BJ (cell line): ENCODE measurements at places on chromosomes 12 and 14.

GRCh38 chr14:20836668-20837338, 34.2 kb upstream of the RNASE1 start:
- no peak for DNase-seq

DNA sequence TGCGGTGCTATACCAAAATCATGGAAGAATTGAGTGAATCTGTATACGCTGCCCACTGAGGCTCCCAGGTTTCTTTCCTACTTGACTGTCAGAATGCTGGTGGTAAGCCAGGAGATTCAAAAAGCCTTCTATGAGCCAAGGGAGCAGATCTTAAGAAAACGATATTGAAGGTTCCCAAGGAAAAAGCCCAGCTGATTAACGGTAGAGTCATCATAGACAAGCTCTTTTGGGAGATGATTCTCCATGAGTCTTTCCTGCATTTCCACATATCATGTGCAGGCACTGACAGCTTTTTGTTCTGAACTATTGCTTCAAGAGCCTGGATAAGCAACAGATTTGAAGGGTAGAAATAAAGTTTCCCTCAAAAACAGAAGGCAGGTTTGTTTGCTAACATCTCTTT, 17.5 kb downstream of the SLC35F4 start:
- no peak for DNase-seq

DNA sequence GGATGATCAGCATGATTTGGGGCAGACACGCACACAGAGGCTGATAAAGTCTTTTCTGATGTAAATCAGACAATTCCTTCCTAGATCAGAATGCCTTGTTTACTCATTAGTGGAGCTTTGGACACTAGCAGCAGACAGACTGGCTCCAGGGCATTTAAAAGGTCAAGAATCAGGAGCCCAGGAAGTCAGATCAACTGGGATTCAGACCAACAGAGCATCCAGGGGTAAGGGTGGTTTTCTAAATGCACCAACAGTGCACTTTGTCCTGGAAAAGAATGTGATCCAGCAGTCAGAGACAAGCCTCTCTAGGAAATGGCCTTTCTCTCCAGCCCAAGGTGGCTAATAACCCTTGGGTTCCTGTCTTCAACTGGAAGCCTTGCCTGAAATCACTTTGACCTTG, 405.3 kb downstream of the MED13L start:
- no peak for DNase-seq

DNA sequence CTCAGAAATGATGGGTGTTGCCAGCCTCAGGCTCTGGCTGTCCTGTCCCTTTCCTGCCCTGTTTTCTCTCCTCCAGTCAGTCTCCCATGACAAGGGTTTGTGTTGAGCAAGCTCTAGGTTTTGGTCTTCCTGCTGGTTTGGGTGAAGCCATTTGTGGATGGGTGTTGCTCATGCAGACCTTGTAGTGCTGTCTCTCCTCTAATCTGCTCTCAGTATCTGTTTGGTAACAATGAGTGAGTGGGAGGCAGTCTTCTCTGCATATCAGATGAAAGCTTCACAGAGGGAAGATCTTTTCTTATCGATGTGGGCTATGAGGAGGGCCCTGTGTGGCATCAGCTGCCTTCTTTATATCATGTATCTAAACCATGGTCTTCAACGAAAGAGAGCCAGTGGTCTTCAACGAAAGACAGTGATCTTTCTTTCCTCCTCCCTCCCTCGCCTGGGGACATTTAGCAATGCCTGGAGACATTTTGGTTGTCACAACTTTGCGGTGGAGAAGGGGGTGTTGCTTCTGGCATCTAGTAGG, 3.6 kb downstream of the CMA1 start:
- DNase-seq: no peak

DNA sequence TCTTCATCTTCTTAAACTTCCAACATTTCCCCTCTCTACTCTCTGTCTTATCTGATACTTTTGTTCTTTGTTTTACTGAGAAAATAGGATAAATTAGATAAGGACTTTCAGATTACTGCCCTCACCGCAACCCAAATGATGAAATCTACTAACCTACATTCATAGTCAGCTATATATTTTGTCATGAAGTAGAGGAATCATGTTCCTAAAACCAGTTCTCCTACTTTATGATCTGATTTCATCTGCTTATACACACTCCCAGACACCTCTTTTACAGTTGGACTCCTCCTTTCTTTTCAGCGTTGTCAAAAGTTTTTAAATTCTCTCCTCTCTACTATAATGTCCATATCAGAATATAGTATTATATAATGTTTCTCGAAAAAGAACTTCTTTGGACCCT, 29.7 kb downstream of the MGAT4C start:
- DNase-seq: no peak

GRCh38 chr14:95817271-95817670, 59.4 kb upstream of the TUNAR start:
- DNase-seq: no peak

DNA sequence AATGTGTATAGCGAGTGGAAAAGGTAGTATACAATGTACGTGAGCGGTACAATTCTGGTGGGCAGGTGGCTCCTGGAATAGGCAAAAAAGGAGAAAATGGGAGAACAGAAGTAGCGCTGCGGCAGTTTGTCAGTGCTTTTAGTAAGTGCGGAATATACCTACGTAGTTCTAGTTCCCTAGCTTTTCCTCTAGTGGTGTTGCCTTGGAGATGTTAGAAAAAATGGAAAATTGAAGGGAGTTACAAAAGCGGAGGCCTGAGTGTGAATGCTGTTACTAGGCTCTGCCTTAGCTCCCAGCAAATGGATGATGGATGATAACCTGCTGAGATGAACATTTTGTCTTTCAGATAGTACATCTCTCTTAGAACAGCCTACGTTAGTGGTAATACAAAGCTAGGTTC, 1.1 kb downstream of the TTC8 start:
- DNase-seq: no peak

GRCh38 chr12:121989276-121990113, 32.2 kb upstream of the BCL7A start:
- DNase-seq: no peak

GRCh38 chr14:63342371-63342770, 23.6 kb upstream of the GPHB5 start:
- no peak for DNase-seq
